Sigmoid colon (tissue), 7 donors: ENCODE measurements at places on chromosomes 2 and 18. TPM values are rescaled to one million over a fixed set of nuclear protein-coding genes. Genes with fewer than 3 reads are reported as not detected.
A peak's percentile ranks its signal among the peaks of the same experiment; 100 is the strongest.

Gene IL1RL1
- 10.7 TPM for total RNA-seq

DNA sequence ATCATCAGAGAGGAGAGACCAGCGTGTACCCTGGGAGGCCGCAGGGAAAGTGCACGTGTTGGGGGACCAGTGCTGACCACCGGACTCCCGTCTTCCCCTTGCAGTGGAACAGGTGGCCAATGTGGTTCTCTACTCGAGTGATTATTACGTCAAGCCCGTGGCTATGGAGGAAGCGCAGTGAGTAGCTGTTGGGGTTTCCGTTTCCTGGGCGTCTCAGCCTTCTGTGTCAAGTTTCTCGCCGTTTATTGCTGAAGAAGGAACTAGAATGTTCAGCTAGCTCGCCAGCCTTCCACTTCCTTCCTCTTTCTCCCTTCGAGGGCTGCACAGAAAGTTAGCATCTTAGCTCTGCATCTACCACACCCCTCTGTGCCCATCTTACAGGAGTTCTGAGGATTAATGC, 22.8 kb upstream of the DGKD start:
- DNase-seq: peak; percentile 84

GRCh38 chr2:60976256-60976850, 41.2 kb upstream of the PEX13 start:
- DNase-seq: no peak

Gene HNMT
- 41.1 TPM for total RNA-seq

GRCh38 chr2:20430035-20430434, 16.8 kb upstream of the RHOB start:
- peak; percentile 12 for DNase-seq

Gene LIMS2
- 157 TPM for total RNA-seq

DNA sequence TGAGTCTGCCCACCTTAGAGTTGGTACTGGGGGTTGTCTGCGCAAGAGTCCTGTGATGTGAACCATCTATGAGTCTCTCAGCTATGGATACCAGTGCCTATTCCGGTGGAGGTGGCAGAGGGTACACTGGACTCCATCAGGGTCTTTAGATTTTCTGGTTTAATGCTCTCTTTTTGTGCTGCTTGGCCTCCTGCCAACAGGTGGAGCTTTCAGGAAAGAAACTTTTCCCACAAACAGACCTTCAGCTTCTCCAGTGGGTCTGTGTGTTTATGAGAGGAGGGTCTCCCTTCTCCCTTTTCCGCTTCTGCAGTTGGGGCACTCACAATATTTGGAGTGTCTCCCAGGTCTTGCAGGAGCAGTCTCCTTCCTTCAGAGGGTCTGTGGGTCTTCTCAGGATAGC, 1721.9 kb upstream of the SLC39A10 start:
- no peak for DNase-seq

DNA sequence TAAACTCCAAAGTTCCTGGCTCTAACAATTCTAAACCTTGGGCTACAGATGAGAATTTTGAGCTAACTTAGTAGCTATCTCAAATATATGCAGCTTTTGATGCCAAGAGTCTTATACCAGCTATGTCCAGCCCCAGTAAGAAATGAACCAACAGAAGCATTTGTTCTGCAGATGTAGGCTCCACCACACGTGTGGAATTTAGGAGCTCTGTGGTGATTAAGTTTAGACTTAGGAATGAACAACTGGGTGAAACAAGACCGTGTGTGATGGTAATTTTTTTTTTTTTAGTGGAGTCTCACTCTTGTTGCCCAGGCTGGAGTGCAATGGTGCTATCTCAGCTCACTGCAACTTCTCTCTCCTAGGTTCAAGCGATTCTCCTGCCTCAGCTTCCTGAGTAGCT, 179.7 kb downstream of the ANKRD30B start:
- no peak for DNase-seq

Gene CFC1
- not detected for total RNA-seq

DNA sequence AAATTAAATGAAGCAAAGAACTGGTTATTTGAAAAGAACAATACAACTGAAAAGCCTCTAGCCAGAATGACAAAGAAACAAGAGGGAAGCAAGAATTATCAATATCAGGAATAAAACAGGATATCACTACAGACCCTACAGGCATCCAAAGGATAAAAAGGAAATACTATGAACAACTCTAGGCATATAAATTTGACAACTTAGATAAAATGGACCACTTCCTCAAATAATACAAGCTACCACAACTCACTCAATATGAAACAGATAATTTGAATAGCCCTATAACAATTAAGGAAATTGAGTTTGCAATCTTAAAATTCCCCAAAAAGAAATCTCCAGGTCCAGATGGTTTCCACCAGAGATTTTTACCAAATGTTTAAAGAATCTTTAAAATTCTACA, 19.8 kb downstream of the RPRD1A start:
- no peak for DNase-seq

- DNase-seq: peak; percentile 65
Observed at GRCh38 chr2:240832921-240833494, 13.0 kb upstream of the KIF1A start.

DNA sequence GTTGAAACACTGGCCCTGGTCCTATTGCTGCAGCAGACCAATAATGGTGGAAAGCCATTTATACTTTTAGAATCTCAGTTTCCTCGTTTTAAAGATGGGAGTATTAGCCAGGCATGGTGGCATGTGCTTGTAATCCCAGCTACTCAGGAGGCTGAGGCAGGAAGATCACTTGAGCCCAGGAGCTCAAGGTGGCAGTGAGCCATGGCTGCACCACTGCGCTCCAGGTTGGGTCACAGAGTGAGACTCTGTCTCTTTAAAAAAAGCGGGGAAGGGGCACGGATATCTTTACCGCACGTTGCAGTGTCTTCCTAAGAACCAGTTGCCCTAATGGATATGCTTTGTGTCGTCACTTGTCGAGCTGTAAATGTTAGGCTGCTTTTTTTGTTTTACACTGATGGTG, 8.3 kb downstream of the MTCL1 start:
- DNase-seq: no peak

GRCh38 chr18:40984856-40985255, 970.2 kb upstream of the PIK3C3 start:
- no peak for DNase-seq

DNA sequence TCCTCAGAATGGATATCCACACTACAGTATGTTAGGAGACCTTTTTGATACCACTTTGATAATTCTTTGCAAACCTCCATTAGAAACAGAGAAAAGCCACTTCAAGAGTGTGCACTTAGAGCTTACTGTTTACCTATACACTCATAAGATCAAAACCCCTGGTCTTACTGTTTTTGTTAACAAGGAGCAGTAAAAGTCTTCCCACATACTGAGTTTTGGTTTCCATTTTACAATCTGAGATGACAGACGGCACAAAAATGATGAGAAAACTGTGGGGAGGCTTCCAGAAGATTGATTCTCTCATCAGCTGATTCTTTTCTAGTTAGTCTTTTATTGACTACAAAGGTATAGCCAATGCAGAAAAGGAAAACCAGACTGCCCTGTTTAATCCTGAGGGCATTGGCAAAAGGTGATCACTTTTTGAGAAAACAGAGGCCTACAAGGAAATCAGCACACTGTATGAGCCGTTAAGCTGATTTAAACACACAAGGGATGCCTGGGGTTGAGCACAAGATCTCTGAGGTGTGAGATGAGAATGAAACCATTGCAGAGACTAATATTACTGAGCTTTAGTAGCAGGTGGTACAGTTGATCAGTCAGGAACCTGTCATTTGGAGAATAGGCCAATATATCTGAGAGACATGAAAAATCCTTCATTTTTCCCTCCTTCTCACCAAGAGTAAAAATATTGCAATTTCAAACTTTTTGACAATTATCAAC, 368.6 kb downstream of the GRB14 start:
- DNase-seq: no peak

- no peak for DNase-seq
Observed at GRCh38 chr2:67179526-67179925, 217.6 kb upstream of the ETAA1 start.

Gene TTR
- total RNA-seq: 0.82 TPM

Gene EGR4
- total RNA-seq: not detected

DNA sequence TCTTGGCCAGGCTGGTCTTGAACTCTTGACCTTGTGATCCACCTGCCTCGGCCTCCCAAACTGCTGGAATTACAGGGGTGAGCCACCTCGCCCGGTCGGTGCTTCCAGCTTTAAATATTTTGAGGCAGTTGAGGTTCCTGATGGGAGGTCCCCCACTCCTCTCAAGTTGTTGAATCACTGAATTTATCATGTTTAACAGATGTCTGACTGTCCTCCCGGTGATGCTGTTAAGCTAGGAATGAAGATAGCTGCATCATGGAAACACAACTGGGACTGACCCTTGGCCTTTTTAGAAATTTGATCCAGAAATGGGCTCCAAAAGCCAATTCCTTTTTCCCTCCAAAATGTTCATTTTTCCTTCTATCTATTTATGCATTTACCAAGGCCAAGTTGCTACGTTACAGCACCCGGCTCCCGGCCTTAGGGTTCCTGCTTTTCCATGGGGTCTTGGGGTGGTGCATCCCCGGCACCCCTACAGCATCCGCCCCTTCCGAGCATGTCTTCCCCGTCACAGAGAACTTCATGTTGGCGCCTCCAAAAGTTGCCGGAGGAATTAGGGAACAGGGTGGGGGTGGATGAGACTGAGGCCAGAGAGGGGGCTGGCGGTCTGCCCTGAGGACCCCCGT, 43.9 kb downstream of the PAX8 start:
- DNase-seq: no peak

- DNase-seq: no peak
Observed at GRCh38 chr2:3429066-3429610, 49.6 kb downstream of the TRAPPC12 start.
